ENCODE measurements at places on chromosomes 1 and 21.

DNA sequence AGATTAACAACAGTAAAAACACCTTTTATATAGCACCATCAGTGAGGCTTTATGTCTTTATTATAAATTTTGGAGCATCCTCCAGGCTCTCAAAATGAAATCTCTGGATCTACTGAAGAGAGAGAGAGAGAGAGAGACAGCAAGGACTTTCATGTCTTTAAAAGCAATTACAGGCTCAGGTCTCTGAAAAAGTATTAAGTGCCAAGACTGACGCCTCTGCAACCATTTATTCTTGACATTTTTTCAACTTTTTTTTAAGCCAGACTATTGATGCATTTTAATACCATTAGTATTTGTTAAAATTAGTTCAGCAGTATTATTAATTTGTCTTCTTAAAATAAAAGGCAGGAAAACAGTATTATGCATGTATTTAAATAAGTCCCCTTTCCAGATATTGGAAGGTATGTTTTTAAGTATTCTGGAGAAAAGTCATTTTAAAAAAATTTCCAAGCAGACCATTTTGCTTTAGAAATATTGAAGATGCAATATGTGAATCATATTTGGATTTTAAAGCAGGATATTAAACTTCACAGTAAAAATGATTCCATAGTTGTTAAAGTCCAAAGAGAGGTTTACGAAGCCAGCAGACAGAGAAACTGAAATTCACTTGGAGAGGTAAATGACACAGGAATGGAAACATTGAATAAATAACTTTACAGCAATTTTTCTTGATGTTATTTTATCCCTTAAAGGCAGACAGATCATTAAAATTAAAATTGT is 35.4 kb upstream of the APOBEC4 start:
- no peak for DNase-seq

DNA sequence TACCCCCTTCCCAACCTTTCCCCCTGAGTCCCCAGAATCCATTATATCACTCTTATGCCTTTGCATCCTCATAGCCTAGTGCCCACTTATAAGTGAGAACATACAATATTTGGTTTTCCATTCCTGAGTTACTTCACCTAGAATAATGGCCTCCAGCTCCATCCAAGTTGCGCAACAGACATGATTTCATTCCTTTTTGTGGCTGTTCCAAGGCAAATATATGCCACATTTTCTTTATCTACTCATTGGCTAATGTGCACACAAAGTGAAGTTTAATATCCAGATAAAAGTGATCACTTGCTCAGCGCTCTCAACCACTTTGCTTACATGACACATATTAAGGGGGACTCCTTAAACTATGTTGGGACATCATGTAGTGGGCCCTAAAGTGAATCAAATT is 72.4 kb upstream of the TIAM1 start:
- no peak for DNase-seq

- DNase-seq: peak; percentile 68
Measured at GRCh38 chr1:23522244-23522982, 8.6 kb downstream of the E2F2 start.

DNA sequence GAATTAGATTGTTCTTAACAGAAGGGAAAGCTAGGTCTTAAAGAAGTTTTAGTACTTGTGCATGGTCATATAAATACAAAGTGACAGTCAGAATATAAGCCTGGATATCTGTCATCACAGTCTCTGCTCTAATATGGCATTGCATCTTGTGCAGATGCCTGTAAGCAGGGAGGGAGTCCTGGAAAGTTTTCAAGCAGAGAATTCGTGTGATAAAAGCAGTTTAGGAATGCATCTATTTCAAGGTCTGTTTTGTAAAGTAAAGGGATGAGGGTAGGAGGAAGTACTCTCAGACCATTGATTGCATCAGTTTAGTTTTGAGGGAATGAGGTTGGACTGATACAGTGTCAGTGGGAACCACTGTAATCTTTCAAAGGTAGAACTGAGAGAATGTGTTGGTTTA is 30.6 kb downstream of the IARS2 start:
- no peak for DNase-seq

DNA sequence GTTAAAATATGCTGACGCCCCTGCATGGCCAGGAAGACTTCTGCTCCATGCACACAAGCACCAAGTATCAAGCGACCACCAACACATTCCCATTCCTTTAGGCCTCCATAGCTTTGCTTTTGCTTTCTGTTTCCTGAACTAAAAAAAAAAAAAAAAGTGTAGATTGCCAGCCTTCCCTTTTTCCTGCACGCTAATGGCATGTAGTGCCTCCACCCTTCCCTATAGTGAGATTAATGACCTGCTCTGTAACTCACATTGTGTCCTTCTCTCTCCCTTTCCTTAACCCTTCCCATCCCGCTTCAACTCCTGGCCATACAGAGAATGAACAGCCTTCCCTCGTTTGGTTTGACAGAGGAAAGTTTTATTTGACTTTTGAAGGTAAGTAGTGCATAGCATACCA is 57.1 kb upstream of the DYNLT5 start:
- no peak for DNase-seq

Measured in activated CD4-positive, alpha-beta T cell treated with anti-CD3 and anti-CD28 coated beads, Interleukin-2, Interleukin-6, amounts not matched to agents 100 ng/mL and 50 ng/mL, durations not matched to agents 16 hours and 8 hours (primary cell).